ENCODE measurements at places on chromosomes 6 and 20. TPM values are rescaled to one million over a fixed set of nuclear protein-coding genes. Genes with fewer than 3 reads are reported as not detected.

PRSS35 gene
- total RNA-seq: 2.8 TPM

- DNase-seq: no peak
Measured at GRCh38 chr20:58899512-58899911, 47.0 kb downstream of the GNAS start.

IL17F gene
- not detected for total RNA-seq

DNA sequence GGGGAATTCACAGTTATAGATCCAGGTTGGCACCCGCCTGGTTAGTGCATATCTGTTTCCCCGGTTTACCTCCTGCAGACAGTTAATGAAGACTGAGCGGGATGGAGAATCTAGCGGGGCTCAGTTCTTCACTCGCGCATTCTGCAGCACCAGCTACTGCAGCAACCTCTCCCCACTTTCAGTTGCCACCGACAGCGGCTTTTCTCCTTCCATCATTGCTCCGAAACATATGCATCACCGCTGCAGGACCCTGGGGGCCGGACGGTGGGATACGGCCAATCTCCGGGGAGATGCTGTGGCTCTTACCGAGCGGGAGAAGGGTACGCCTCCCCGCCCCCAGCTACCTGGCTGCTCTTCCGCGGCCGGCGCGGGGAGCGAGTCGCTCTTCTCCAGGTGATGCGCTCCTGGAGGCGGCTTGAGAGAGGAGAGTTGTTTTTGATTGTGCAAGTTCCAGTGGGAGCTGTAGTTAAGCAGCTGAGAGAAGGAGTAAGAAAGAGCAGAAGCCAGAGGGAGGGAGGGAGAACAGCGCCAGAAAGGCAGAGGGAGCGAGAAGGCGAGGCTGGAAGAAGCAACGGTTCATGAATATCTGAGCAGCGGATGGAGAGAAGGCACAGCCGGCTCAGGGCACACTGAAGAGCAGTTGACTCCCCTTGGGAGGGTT, at the start of gene SGK1:
Gene SGK1 (minus strand): TSS at position 642 of the 661 bp plus-strand sequence. CDS start 652 bp downstream, outside the sequence.
- DNase-seq: no peak

COL11A2 gene
- 0.66 TPM for total RNA-seq

- peak; percentile 91 for DNase-seq
Measured at GRCh38 chr6:42118162-42119001, 24.0 kb downstream of the C6orf132 start.

Data from mucosa of gallbladder (tissue), 1 donor.